ENCODE measurements at places on chromosomes 4 and X.

DNA sequence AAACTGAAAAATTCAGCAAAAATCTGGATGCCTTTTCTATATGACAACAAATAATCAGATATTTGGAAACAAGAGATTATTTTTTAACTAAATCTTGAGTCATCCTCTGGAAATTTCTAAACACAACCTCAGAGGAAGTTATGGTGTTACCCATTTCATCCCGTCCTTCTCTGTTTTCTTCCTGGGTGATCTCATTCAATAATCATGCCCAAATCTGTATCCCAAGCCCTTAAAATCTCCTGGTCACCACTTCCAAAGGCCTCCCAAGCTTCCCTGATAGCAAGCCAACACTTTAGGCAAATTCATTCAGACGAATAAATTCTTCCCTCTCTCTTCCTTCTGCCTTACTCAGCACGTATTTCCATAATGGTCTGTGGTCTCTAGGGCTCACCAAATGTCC is 9.7 kb upstream of the SORCS2 start:
- no peak for DNase-seq

DNA sequence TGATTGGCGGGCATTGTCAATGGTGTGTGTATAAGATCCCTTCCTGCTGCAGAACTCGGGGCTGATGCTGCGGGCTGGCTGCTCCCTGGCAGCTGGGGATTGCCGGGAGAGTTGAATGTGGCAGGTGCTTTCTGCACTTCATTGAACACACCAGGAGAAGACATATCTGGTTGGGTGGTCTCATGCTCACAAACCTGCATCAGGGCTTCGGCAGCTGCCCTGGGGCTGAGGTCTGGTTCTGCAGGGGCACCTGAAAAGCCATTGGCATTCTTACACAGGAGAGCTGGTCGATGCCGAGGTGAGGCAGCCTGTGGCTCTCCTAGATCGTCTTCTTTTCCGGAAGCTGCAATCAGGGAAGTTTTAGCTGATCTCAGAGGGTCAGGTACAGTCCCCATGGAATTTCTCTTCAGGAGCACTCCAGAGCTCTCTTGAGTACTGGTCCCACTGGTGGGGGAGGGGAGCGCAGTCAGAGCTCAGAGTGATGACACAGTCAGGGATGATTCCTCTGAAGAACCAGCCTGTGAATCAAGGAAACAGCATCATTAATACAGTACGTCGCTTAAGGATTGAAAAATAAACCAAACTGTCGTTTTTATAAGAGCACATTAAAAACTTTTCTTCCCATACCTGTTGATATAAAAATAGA is 57.8 kb downstream of the GPRIN3 start:
- DNase-seq, result no peak

DNA sequence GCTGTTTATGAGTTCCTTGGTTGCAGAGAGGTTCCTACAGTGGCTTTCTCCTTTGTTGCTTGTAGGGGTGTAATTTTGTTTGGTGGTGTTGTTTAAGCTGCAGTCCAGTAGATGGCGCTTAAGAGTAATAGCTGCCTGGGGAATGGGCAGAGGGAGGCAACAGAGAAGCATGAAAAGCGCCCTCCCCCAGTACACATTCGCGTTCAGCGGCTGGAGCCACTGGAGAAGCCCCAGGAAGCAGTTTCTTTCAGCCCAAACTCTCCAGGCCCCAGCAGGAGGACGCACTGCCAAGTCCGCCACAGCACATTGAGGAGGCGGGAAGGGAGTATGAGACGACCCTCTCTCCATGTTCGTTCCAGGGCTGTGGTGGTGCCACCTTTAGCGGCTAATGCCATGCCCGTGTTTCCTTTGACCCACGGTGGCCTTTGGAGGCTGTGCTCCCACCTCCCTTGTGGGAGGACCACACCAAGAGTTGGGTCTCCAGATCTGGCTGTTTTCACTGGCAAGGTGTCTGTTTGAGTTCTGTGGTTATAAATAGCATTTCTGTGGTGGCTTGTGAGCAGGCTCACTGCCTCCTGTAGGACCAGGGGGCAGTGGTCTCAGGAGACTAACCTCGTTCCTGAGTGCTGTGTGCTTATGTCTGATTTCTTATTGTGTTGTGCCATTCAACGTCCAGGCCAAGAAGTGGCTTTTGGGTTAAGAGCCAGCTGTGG is 252.3 kb downstream of the ARHGAP10 start:
- peak; percentile 17 for DNase-seq

GRCh38 chr4:5100336-5100735 is 49.1 kb downstream of the STK32B start:
- no peak for DNase-seq

DNA sequence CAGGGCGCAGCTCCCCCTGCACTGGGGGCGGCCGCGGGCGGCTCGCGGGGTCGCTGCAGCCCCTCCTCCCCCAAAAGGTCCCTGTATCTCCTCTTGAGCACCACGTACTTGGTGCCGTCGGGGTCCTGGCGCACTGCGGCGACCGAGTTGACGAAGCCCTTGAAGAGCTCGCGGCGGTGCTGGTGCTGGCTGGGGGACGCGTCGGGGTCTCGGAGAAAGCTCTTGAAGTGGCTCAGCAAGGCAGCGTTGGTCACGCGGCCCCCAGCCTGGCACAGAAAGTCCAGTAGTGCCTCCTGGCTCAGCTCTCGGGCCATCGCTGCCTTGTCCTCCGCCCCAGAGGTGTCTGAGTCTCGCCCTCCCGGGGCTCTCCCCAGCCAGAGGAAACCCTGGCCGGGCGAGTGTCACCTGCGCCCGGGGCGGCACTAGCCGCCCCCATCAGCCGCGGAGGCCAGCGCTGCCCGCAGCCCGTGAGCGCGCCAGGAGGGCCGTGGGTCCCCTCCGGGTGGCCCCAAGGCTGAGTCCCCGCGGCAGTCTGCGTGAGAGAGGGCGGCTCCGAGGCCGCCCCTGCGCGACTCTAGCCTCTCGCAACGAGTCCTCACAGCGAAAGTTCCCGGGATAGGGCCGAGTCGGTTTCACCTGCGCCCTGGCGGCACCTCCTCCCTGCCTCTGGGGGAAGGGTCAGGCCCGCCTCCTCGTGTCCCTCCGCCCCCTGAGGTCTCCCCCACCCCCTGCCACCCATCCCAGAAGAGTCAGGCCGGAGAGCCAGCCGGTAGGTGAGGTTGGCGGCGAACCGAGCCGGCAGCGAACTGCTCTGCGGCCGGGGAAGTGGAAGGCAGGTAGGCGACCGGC is at the start of gene SOWAHB:
Gene SOWAHB, minus strand, starts transcription at position 609 of the 849 bp plus-strand sequence. Its CDS starts 295 bp downstream, at position 314.
- DNase-seq, result no peak

DNA sequence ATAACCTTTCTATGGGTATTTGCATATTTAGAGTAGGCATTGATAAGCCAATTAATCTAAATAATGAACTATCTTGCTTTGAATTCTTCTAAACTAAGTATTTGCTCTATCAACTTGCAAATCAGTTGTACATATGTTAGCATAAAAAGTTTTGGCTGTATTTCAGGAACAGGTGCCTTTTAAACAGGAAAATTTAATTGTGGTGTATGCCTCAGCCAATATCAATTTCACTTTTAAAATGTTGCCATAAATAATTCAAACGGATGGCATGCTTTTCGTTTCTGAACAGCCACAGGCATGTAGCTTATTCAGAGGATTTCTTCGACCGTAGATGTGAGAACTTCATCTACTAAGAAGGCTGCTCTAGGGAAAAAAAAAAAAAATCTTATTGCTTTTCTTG is 99.9 kb downstream of the DCLK2 start:
- DNase-seq, result no peak

- no peak for DNase-seq
Observed at GRCh38 chr4:165874791-165875371, 1.8 kb downstream of the TLL1 start.

DNA sequence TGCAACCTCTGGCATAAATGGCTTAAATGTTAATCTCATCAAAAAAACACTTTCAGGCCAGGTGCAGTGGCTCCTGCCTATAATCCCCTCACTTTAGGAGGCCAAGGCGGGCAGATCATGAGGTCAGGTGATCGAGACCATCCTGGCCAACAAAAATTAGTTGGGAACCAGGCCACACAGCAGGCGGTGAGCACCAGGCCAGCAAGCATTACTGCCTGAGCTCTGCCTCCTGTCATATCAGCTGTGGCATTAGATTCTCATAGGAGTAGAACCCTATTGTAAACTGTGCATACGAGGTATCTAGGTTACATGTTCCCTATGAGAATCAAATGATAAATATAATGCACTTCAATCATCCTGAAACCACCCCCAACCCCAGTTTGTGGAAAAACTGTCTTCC is 125.8 kb downstream of the LRBA start:
- DNase-seq, result no peak

GRCh38 chrX:132409780-132410556 is 78.9 kb downstream of the MBNL3 start:
- DNase-seq, result no peak

GRCh38 chr4:79574741-79575451 is 166.9 kb upstream of the GK2 start:
- DNase-seq, result no peak

DNA sequence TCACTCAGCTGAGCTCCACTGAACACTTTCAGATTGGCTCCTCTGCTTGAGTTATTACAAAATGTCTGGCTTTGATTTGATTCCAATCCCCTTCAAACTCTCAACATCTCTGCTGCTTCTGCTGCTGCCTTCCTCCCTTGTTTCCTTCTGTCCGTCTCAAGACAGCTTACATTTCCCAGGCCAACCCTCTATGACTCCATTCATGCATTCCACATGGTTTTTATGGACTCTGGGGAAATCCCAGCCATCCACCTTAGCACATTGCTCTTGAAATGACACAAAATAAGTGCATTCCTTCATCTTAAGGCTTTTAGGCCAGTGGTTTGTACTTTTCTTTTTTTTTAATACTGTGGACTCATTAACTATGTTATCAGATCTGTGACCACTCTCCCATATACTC is 68.5 kb upstream of the TMEM164 start:
- no peak for DNase-seq

Data from NCI-H1694 treated with DMSO at 0.1 percent for 48 hours (cell line).